ENCODE measurements at places on chromosomes 5 and 9.

- DNase-seq = no peak
Observed at GRCh38 chr9:18666348-18666747, 192.4 kb downstream of the ADAMTSL1 start.

GRCh38 chr5:164497311-164498064, 992.1 kb downstream of the MAT2B start:
- DNase-seq = no peak

DNA sequence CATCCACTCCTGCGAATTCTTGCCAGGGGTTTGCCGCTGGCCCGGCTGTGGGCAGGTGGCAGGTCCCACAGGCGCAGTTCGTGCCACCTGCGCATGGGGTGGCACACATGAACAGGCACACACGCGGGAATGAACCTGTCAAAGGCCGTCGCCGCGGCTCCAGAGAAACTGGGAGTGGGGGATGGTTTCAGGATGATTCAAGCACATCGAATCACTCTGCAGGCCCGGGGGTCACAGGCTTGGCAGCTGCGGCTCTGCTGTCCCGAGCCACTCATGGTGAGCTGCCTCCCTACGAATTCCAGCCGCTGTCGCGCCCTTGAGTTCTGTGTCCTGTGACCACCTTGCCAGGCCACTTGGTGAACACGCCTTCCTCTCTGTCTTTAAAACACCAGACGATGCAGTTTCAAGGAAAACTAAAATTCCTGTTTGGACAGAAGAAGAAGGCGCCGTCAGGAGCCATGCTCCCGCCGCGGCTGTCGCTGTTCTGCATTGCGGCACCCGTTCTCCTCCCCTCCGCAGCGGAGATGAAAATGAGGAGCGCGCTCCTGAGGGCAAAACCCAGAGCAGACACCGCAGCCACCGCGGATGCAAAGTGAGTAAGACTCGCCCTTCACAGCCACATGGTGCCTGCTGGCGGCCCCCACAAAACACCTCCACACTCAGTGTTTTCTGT, 15.4 kb upstream of the EXOC3 start:
- DNase-seq = no peak

DNA sequence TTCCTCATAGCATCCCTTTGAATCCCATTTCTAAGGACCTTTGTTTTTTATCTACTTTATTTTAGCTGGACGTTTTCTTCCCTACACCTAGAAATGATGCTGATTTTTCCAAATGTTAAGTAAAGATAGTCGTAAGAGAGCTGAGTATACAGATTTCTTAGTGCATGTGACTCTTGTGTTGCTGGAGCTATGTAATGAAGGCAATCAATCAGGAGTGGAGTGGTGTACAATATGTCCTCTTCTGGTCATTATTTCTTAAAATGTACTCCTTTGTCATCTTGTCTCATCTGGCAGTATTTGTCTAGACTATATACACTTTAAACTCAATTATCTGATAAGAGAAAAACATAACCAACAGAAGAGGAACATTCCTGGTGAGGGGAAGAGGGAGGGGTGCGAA, 13.5 kb downstream of the GAPT start:
- DNase-seq = no peak

DNA sequence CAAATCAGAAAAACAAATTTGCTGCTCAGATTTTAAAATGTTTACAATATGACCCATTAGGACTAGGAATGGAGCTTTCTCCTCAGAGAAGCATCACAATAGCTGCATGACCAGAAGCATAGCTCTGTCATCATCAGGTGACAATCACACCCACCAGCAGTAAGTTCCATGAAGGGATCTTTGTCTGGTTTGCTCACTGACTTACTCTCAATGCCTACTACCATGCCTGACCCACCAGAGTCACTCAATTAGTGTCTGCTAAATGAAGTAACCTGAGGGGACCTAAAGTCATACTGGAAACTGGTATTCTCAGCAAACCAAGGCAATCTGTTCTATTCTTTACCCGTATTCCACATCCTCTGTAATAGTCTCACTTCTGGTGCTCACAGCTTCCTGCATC, 7.7 kb downstream of the ERMP1 start:
- DNase-seq = no peak

DNA sequence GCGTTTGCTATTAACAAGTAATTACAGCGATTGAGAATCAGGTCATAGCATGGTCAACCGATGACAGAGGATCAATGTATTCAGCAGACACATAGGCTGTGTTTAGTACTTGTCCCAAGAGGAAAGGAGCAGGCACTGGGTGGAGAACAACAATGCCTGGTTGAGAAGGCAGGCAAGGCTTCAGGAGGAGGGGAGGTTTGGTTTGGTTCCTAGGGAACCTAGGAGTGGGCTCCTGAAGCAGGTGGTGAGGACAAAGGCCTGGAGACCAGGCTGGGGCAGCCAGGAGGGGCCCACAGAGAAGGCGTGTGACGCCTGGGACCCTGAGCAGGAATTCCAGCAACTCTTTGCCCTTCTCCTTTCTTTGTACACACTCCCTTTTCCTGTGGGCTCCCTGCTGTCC, 195.6 kb downstream of the SPOCK1 start:
- no peak for DNase-seq

- no peak for DNase-seq
Observed at GRCh38 chr5:139335811-139336210, 5.8 kb upstream of the PAIP2 start.

- no peak for DNase-seq
Observed at GRCh38 chr5:122332599-122333555, 20.8 kb downstream of the SNCAIP start.

DNA sequence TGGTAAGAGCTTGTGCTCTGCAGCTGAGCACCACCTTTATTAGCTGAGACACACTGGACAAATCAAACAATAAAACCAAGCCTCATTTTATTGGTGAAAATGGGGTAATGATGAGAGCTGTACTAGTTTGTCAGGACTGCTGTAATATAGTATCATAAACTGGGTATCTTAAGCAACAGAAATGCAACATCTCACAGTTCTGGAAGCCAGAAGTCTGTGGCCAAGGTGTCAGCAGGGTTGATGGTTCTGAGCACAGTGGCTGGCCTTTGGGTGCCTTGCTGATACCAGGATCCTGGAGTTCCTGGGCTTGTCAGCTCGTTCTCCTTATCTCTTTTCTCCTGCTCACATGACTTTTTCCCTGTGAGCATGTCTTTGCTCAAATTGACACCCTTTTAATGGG, 513.1 kb downstream of the IRX1 start:
- no peak for DNase-seq

- peak; percentile 75 for DNase-seq
Observed at GRCh38 chr9:6567140-6567591, 78.4 kb downstream of the GLDC start.

- no peak for DNase-seq
Observed at GRCh38 chr9:137371521-137371941, 51.4 kb downstream of the EXD3 start.

DNA sequence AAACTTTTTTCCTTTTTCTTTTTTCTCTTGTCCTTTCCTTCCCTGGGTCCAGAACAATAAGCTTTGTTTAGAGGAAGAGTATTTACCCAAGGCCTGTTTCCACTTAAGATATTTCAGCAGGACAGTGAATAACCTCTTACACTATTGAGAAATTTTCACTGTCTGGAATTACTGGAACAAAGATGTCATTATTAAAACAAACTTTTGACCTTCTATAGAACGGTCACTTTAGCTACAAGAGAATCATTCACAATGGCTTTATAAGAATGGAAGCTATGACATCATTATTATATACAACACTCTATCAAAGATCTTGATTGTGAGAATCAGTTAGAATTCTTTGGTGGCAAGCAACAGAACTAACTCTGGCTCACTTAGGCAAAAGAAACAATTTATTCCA, 22.0 kb upstream of the ARHGAP26 start:
- no peak for DNase-seq

DNA sequence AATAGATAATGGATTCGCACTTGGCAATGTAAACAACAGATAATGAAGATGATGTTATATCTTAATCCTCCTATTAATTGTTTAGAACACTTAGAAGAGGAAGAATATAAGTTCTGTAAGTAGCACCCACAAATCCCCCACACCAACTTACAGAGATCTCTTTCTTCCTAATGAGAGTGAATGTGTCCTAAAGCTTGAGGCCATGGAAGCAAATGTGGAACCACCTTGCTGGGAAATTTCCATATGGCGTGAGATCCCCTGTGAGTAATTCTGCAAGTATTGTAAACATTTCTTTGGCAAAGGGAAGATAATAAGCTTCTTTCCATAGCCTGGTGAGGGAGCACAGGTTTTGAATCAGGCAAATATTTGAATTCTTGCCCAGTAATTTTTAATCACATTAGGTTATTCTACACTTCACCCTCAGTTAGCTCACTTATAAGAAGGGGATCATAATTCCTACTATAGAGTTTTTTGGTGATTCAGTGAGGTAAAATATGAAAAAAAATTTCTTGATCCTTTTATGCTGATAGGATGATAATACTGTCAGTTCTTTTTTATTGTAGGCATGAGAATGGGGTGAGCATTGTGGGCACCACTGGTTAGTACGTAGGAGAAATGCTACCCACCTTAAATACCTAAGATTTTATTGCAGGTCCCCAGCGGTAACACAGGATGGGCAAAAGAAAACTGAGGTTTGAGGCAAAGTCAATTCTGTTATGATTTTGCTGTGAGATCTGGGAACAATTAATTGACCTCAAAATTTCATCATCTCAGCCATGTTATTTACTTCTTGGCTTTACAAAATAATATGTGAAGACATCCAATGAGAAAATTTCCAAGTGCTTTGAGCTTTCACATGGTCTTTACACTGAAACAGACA, 574.8 kb downstream of the PSAT1 start:
- DNase-seq = peak; percentile 79

DNA sequence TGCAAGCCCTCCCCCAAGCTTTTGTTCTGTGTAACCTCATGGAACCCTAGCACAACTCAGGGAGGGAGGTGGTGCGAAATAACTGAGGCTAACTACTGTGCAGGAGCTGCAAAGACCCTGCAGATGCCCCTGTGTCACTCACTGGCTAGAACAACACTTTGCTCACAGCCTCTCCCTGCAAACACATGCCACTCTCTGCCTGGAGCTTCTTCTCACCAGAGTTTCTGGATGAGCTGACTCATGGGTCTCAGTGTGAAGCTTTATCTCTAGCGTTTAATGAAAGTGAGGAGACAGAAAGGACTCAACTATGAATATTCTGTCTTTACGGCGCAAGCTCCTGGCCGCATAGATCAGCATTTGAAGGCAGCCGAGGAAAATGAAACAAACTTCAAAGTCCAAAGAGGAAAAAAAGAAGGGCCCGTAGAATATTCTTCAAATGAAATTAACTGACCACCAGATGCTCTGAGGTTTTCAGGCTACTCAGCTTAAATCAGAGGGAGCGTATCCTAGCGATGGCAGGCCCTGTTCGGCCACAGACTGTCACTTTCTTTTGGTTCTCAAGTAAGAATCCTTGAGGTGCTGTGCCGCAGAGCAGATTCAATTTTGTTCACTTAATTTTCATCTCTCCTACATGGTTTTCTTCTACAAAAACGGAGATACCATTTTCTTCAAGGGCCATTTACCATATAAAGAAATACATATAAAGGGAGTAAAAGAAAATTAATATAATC, 77.7 kb upstream of the TAS2R1 start:
- no peak for DNase-seq

DNA sequence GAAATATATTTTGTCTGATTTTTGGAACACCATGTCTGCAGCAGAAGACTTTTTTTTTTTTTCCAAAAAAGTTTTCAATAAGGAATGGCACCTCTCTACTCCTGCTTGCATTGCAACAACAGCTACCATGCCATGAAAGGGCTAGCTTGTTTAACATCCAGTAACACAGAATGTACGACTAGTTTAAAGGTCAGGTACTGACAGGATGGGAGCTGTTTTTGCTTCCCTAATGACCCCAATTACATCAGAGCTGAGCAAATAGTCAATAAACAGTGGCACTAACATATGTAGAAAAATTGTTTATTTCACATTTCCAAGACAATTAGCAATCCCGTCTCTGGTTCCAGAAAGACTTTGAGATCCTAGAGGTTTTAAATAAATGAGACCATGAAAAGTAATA, 693.8 kb downstream of the NR2F1-AS1 start:
- no peak for DNase-seq

DNA sequence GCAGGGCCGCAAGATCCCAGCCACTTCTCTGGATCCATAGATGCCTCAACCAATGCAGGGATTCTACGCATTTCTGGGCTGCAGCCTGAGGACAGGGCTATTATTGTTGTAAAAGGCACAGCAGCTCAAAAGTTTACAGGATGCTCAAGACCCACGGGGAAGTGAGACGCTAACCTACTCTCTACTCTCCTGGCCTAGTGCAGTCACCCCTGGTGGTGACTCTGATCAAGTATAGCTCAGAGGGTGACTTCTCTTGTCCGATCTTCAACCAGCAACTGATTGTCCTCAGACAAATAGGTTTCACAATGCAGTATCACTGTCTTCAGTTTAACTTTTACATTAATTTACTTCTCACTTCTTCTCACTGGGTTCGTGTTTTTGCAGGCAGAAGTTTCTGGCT, 34.3 kb upstream of the ZNF354B start:
- no peak for DNase-seq

GRCh38 chr5:40774623-40775022, 18.9 kb upstream of the TTC33 start:
- DNase-seq = no peak

GRCh38 chr9:79120941-79121340, 450.8 kb upstream of the TLE4 start:
- DNase-seq = no peak

DNA sequence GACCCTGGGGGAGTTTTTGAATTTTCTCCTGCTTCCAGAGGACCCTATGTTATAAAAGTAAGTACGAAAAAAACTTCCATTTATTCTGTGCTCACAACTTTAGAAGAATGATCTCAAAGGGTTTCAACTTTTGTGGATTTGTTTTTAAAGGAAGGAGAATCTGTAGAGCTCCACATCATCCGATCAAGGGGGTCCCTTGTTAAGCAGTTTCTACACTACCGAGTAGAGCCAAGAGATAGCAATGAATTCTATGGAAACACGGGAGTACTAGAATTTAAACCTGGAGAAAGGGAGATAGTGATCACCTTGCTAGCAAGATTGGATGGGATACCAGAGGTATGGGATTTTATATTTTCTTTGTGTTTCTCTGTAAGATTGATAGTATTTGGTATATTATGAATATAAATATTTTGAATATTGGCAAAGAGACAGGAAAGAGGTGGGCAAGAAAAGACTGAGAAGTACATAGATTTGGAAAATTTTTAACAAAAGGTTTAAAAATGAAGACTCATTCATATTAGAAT, 84.2 kb downstream of the ADGRV1 start:
- DNase-seq = no peak

DNA sequence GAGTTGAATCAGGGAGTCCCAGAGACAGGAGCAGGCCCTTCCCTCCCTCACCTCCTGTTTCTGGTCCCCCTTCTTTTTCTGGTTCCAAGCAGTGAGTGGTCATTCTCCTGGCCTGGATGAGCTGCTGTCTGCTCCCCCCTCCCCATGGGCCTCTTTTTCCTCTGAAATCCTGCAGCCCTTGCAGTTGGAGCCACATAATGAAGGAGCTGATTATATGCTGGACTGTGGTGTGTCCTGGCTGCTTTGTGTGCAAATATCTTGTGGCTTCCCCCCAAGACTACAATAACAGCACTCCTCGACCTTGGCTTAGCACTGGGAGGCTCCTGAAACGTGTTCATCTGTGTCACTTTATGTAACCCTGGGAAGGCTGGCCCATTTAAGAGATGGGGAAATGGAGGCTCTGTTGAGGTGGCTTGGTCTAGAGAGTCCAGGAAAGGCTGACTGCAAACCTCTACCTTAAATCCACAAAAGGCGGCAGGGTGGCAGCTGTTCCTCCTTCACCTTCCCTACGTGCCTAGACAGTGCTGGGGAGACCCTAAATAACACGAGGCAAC, 69.2 kb downstream of the SH3PXD2B start:
- DNase-seq = no peak

GRCh38 chr5:144467792-144468191, 297.1 kb downstream of the KCTD16 start:
- peak; percentile 18 for DNase-seq

Measured in GM04504 (cell line).